Frontal cortex (tissue), 4 donors: ENCODE measurements at places on chromosomes 5 and 9.

DNA sequence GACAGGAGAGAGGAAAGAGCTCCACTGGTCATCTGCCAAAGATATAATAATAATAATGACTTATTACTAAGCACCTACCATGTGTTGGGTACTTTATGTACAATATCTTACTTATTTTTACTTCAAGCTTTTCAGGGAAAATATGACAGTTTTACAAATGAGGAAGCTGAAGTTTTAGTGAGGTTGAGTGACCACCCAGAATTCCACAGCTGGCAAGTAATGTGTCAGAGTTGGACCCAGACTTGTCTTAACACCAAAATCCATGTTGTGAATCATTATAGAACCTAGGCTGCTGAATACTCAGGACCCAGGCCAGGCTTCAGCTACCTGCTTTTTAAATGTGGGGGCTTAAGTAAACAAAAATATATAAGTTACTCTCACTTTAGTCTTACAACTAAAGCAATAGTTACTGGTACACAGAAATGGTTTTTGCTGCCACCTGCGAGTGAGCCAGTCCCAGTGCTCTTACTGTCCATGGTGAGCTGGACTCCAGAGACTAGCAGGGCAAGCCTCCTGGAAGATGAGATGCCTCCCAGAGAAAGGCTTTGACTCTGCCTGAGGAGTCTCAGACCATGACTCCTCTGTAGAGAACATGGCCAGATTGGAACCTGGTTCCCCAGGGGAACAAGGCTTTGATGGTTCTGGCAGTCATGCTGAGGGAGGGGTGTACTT, 29.9 kb downstream of the RUSC2 start:
- no peak for DNase-seq

DNA sequence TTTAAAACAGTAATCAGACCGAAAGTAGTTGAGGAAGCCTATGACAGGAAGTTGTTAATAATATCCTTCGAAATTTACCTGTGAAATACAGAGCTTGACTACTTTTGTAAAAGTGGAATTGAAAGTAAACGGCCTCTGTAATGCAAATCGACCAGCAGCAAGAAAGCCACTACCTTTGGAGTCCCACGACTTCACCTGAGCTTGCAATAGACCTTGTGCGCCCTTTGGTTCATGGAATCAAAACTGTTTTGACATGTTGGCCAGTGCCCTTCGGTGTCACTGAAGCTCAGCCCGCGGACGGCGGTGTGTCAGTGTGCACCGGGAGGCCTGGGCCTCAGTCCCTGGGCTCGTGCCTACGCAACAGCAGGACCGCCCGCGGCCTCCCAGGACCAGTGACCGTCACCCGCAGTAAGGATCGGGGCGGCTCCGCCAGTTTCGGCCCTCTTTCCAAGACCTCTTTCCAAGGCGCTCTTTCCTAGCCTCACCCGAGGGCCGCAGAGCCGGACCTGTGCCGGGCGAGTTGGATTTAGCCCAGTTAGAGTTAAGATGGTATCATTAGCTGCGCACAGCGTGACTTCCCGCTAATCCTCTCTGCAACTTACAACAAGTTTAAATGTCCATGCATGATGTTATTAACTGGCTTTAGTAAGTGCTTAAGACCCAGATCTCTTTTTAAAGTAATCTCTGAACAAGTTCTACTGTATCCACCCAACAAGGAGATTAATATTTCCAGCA, 223.3 kb downstream of the MEF2C start:
- no peak for DNase-seq

GRCh38 chr9:129052592-129052991, 16.2 kb downstream of the MIGA2 start:
- no peak for DNase-seq

DNA sequence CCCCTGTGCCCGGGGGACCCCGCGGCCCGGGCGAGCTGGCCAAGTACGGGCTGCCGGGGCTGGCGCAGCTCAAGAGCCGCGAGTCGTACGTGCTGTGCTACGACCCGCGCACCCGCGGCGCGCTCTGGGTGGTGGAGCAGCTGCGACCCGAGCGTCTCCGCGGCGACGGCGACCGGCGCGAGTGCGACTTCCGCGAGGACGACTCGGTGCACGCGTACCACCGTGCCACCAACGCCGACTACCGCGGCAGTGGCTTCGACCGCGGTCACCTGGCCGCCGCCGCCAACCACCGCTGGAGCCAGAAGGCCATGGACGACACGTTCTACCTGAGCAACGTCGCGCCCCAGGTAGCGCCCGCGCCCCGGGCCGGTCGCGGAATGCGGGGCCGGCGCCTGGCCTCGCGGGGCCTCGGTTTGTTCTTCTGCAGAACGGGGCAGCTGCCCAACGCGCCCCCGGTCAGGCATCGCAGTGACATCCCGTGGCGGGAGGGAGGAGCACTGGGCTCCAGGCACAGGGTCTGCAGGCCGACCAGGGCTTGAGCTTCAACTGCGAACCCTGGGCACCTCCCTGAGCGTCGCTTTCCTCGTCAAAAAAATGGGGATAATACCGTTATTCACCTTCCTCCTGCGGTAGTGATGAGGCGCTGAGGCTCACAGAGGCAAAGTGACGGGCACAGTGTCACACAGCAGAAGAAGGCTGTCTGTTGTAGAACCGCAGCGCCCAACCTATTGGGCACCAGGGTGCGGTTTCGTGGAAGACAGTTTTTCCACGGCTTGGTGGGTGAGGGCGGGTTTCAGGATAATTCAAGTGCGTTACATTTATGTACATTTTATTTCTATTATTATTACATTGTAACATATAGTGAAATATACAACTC, 777 bp downstream of the ENDOG start:
- peak; percentile 63 for DNase-seq

DNA sequence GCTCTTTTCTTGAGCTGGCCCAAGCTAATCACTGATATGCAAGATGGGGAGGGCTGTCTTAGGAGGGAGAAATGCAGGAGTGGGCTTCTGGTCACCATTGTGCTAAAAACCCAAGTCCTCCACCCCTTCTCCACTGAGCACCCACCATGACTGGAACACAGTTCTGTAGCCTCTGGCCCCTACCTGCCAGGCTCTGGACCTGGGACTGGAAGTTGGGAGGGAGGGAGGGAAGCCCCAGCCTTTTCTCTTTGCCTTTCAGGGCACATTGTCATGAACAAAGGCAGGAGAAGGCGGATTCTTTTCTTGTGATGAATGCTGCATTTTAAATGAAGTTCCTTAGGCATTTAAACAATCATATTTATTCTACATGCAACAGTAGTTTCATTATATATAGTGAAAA, 559.1 kb upstream of the TRPC7 start:
- no peak for DNase-seq

GRCh38 chr5:68200288-68200687, 15.3 kb upstream of the PIK3R1 start:
- no peak for DNase-seq

DNA sequence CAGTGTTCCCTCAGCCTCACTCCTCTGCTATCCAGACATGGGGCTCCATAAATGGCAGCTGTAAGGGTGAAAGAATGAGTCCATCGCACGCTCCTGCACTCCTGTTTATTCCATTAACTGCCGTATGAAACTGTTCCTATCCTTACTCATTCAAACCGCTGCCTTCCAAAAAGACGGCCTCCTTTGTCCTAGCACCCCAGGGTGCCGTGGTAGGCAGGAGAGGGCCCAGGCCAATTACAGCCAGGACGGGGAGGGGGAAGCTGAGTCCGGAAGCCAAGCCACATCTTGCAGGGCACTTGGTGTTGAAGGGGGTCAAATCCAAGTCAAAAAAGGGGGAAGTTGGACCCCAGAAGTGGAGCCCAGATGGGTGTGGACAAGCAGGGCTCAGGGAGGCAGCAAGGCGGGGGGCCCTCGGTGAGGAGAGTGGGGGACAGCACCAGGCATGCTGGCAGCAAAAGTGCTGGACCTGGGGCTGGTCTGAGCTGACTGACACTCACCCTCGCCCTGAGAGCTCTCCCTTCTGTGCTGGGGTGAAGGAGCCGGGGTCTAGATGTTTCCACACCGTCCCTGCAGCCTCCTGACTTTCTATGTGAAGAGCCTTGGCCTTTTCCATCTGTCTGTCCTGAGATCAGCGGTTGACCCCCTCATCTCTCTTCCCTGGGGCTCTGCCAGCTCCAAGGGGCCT, 63.3 kb downstream of the COL23A1 start:
- no peak for DNase-seq

- DNase-seq, result no peak
Observed at GRCh38 chr9:4831944-4832343, 39.2 kb downstream of the RCL1 start.

GRCh38 chr5:89315286-89316100, 432.5 kb upstream of the MEF2C start:
- no peak for DNase-seq

- no peak for DNase-seq
Observed at GRCh38 chr9:105963343-105964099, 269.2 kb downstream of the TMEM38B start.

- peak; percentile 63 for DNase-seq
Observed at GRCh38 chr9:98168941-98169488, 23.4 kb downstream of the CORO2A start.

DNA sequence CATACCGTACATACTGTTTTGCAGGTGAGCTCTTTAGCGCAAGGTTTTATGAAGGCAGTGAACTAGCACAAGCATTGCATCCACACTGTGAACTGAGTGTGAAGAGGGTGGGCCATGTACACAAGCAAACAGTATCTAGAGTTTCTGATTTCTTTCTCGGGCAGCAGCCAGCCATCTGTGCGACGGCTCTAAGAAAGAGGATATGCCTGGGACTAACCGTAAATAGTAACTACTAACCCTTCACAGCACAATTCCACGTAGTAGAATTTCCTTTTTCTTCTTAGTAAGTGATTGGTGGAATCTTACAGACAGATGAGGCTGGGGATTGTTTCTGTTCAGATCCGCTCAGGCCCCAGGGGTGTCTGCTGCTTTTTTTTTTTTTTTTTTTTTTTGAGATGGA, 89.0 kb downstream of the DRD1 start:
- no peak for DNase-seq

DNA sequence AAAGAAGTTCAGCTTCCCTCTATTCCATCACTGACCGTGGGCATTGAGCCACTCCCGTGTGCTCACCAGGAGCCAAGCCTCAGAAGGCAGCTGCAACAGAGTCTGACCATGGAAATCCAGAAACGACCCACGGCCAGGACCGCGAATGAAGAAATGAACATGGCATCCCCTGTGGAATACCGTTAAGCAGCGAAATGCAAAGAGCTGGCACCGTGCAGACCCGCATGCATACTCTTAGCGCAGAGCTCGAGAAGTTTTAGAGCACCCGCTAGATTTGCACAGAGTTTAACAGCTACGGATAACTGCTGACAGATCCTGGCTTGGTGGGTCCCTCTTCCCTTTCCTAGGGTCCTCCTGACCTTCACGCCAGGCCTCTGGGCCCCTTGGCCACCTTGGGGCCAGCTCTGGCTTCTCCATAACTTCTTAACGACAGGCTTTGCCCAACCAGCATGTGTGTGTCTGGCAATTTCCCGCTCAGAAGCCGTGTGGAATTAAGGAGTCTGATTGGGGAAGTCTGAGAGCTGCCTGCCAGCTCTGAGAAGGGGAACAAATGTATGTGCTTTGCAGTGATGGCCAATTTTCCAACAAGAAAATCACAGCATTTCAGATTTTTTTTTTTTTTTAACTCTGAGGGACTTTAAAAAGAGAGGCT, 75.3 kb upstream of the COL5A1 start:
- no peak for DNase-seq

DNA sequence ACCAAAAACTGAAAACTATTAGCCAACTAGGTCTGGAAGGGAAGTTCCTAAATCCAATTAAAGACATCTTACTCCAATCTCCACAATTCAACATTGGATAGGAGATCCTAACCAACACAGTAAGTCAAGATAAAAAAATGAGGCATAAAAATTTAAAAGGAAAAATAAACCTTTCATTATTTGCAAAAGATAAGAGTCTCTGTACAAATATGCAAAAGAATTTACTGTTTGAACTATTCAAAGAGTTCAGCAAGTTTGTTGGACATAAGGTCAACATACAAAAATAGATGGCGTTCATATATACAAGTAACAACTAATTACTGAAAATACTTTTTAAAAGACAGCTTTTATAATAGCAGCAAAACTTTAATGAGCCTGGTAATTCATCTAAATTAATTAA, 3.1 kb upstream of the FREM1 start:
- DNase-seq, result no peak

GRCh38 chr9:122387536-122387935, 16.7 kb downstream of the PTGS1 start:
- DNase-seq, result no peak

DNA sequence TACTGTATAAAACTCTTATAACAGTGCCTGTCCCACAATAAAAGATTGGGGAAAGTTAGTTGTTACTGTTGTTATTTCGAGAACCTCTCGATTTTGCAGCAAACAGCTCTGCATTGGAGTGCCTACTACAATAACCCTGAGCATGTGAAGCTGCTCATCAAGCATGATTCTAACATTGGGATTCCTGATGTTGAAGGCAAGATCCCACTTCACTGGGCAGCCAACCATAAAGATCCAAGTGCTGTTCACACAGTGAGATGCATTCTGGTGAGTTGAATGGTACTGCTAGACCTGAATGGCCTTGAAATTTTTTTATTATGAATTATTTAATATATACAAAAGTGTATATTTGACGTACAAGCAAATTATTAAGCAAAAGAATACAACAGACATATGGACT, 123.2 kb downstream of the TEX10 start:
- no peak for DNase-seq

GRCh38 chr5:125526966-125527365, 780.5 kb upstream of the ZNF608 start:
- DNase-seq, result no peak

GRCh38 chr5:60888359-60889061, 44.4 kb upstream of the ELOVL7 start:
- no peak for DNase-seq

DNA sequence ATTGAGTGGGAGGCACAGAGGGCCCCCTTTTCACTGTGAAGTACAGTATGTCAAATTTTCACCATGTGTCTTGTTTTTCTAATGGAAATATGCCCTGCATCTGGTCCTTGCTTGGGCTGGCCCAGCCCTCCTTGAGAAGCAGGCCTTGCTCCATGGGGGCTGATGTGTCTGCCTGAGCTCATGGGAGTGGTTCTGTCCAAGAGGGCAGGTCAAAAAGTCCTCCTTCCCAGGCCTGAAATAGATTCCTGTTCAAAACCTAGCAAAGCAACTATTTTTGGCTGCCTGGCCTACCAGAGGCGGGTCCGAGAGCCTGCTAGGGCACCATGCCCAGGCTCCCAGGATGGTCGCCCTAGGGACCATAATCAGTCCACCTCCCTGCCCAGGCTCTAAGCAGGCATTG, 40.5 kb upstream of the NEURL1B start:
- DNase-seq, result no peak

DNA sequence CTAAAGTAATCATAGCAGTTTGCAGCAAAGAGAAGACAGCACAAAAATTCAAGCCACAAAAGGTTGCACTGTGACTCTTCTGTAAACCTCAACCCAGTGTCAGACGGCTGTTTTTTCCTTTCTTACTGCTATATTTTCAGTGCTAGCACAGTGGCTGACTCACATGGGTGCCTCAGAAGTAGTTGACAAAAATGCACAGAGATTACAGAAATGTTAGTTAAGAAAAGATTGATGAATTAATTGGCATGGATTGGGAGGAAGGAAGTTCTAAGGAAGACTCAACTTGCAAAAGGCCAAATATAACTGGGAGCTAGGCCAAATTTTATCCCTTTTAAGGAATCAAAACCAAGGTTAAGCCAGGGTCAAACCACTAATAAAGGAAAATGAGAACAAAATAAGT, 43.7 kb upstream of the ITGA1 start:
- DNase-seq, result no peak
